ENCODE measurements at places on chromosomes 1 and 21.

DNA sequence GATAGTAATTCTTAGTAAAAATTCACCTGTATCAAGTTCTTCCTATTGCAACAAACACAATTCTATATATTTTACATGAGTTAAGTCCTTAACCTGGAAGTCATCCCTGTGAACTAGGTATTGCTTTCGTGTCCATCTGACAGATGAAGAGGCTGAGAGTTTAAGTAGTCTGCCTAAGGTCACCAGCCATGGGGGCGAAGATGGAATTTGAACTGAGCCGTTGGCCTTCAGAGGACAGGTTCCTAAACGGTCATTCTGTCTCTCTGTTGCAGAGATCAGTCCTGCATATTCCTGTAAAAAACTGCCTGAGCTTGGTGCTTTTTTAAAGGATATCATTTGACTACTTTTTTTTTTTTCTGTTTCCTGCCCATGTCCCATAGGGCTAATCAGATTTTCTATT lies 10.2 kb upstream of the POFUT2 start:
- DNase-seq, result no peak

DNA sequence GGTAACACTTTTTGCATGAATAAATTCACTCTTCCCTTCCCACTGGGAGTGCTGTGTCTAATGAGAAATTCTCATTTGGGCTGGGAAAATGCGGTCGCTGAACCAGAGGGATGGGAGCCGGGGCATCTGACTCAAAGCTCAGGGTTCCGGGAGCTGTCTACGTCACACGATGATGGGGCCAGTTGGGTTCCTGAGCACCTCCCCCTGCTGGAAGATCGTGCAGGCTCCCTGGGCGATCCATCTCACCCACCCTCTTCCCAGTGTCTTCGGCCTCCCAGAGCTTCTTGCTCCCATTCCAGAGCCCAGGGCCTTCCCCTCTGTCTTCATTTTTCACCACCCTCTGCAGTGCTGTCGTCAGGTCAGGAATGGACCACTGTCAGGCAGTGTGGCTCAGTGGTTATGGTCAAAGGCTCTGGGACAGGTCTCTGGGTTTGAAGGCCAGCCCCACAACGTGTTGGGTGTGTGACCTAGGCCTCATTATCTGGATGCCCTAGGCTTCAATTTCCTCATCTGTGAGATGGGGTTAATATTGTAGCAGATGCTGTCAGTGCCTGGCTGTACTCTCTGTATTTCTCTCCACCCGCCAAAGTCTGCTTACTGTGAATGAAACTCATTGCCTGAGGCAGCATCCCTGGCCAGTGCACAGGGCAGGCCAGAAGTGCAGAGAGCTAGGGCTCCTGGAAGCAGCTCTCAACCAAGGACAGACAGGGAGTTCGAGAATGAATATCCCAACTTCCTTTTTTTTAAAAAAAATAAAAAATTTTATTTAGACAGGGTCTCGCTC lies 31.8 kb downstream of the IGSF21 start:
- DNase-seq, result no peak

DNA sequence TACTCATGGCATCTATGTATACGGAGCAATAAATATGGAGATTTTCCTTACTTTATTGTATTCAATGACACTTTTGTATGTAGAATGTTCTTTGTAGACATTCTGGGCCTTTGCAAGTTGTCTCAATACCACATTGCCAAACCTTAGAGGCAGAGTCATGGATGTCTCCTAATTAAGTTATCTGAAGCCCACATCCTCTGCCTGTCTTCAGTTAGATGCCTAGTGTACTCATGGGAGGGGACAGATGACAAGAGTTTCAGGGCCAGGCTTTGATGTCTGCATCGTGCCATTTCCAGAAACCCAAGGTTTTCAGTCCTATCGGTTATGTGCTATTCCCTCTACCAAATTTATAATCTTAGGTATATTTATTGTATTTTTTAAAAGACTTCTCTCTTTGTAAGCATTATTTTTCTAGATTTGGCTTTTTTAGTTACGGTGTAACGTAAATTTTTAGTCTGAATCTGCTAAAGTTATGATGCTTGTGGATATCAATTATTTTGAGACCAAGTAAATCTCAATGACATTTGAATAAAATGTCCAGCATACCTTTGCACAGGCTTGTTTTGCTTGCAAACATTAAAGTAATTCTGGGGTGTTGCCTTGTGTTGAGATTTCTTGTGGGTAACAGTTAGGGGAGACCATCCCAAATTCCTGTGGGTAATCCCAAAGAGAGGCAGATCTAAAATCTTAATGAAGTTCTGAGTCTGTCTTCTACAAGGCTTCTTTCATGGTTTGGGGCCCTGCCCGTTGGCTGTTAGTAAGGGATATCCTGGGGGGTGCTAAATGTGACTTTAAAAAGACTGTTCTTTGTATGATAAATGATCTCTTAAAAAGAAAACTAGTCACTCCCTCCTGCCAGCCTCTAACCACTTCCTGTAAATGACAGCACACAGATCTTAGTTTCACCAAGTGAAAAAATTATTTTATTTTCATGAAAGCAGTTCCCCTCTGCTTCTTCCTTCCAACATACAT lies 8.0 kb upstream of the MACF1 start:
- peak; percentile 90 for DNase-seq

GRCh38 chr1:181160998-181161870 lies 72.7 kb downstream of the IER5 start:
- no peak for DNase-seq

DNA sequence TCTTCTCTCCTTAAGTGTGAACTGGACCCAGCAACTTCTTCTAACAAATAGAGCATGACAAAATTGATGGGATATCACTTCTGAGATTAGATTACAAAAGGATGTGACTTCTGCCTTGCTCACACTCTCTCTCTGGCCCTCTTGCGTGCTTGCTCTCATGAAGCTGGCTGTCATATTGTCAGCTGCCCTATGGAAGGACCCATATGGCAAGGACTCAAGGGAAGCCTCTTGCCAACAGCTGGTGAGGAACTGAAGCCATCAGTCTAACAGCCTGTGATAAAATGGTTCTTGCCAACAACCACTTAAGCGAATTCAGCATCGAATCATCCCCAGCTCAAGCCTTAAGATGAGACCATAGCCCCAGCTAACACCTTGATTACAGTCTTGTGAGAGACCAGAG lies 4.8 kb upstream of the TLR5 start:
- DNase-seq, result no peak

DNA sequence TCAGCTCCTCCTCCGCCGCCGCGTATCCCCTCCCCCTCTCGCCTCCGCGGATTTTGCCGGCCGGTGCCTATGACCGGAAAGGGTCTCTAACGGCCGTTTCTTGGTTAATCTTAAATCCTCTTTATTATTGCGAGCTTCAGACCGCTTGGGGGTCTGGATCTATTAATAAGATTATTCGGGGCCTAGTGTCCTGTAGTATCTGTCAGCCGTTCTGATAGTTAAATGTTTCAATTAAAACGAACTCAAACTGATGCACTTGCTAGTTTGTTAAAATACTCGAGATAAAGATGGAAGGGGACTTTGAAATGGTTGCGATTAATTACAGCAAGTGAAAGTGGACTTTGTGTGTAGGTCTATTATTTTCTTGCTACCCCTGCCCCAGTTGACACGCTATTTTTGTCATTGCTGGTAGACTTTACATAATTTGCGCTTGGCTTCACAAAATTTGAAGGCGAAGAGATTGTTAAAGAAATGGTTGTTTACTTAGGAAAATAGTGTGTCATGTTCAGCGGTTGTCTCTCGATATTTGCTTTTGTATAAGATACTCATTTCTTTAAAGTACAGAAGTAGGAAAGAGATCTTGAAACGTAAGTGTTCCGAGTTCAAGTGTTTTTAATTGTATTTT lies 779 bp downstream of the SON start:
- DNase-seq, result peak; percentile 52

GRCh38 chr1:61124696-61125095 lies 42.3 kb downstream of the NFIA start:
- no peak for DNase-seq

DNA sequence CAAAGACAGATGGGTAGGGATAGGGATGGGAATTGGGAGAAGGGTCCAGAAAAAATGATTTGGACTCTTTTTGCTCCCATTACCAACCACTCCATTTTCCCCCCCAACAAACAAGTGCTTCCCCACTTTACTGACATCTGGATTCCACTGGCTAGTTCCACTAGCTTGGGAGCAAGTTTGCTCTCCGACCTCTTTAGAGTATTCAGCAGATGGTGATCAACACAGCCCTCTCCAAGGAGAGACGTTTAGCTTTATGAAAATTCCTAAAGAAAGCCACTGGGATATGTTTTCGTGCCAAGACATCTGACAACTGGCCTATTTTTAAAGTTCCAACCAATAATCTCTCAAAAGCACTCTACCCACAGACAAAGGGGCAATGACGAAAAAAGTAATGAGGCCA lies 50.3 kb downstream of the ITPKB start:
- DNase-seq, result no peak

DNA sequence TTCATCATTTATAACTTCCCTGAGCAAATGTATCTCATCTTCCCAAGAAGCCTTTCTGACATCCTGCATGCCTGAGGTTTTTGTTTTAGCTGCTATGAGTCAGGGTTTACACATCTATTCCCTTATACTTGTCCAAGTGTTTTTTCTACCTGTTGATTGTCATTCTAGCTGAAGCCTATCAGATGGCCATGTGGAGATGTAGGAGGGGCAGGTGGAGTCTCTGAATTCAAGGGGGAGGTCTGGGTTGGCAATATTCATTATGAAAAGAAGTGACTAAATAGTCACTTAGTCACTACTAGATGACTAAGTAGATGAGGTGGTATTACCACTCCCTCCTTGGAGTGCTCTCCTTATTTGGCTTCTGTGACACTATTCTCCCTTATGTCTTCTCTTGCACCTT lies 52.4 kb downstream of the XCL1 start:
- DNase-seq, result no peak

DNA sequence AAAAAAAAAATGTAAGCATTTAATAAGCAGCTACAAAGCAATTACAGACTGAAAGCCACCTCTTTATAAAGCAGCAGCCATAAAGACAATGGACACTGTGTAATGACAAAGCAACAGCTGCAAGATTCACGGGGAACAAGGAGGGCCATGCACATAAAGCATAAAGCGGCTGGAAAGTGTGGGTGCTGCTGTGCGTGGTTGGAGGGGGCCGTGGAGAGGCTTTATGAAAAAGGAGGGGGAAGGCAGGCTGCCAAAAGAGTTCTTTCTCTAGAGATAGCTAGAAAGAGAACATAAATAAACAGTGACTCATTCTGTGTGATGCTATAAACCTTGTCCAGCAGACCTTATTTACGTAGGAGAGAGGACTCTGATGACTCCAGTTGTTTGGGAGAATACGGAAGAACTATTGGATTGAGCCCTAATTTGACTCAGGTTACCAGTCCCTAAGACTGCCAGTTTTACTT lies 49.3 kb downstream of the ADAMTS1 start:
- no peak for DNase-seq

DNA sequence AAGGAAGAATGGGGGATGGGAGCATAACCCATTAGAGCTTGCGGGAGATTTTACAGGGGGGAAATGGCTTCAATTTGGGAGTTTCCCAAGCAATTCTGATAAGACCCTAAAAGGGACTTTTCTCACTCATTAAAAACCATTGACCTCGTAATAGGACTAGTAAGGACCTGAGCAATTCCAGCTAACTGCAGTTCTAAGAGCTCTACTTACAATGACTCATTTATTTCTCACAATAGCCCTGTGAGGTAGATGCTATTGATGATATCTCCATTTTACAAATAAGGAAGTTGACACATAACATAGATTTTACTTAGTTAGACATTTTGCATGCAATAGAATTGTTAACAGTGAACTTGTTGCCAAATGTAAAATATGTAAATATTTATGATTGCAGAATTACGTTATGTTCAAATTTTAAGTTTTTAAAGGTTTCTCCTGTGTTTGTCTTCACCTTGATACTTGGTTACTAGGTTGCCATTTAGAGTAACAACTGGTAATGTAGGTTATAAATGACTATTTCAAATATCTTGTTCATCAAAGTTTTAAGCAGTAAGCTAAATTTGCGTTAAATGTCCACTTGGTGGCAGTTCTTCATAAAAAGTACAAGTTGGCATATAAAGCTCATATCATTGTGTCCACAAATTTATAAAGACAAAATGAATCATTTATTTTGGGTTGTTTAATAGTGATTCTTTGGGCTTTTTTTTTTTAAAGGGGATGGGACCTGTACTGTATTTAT lies 182.0 kb downstream of the PLA2G4A start:
- no peak for DNase-seq

GRCh38 chr1:48803474-48803873 lies 26.8 kb upstream of the BEND5 start:
- no peak for DNase-seq

- no peak for DNase-seq
These were observed 66.3 kb upstream of the PPP2R5A start for GRCh38 chr1:212218911-212219310.

GRCh38 chr1:19844731-19845495 lies 29.8 kb upstream of the RNF186 start:
- DNase-seq, result no peak

DNA sequence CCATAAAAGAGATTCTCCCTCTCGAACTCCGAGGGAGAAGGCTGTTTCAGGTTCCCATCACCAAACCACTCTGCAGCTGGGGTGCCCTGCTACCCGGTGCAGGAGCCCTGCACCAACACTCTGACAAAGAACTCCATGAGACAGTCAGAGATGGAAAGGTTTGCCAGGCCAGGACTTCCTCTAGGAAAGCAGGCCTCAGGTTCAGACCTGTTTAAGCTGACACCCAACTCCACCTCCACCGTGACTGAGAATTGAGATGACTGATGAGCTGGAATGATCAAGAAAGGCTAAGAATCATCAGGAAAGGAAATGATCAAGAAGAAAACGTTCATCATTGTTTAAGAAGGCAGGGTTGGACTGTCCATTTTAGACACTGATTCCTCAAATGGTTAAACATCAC lies 46.2 kb upstream of the KCNE1 start:
- no peak for DNase-seq

DNA sequence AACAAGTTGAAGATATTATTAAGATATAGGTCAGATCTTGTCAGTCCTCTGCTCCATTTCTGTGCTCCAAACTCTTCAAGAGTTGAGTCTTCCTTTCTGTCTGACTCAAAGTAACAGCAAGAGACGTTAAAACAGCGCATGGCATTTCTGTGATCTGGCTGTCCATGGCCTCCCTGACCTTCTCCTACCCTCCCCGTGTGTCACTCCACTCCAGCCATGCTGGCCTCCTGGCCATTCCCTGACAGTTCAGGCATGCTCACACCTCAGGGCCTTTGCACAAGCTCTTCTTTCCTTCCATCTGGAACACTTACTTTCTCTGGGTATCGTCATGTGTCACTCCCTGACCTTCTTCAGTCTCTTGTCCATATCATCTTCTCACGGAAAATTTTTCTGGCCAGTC lies 229.0 kb downstream of the CENPF start:
- DNase-seq, result no peak

DNA sequence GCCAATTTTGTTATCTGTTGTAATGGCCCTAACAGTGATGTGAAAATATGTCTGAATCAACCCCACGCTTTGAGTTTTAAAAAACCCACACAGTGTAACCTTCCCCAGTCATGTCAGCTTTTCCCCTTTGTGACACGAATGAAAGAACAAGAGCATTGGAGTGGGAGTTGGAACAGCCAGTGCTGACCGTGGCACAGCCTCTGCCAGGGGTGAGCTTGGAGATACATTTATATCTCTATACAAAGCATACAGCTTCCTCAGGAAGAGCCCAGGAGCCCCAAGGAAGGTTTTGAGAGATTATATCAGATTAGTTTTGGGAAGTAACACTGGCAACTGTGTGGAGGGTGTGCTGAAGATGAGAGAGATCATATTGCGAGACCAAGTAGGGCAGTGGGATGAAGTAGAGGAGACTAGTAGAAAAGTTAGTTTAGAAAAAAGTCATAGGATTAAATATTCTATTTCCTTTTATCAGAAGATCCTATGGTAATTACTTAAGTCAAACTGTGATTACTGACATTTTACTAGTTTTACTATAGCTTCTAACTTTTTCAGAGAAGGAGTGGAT lies 15.9 kb downstream of the LRRC8B start:
- DNase-seq, result no peak

- peak; percentile 19 for DNase-seq
These were observed 520 bp upstream of the MR1 start for GRCh38 chr1:181033128-181033798.

Data from CD4-positive, alpha-beta T cell treated with Interleukin-4 for 4 hours (primary cell).